NCI-H2081 (cell line): ENCODE measurements at places on chromosomes 13 and 19.

DNA sequence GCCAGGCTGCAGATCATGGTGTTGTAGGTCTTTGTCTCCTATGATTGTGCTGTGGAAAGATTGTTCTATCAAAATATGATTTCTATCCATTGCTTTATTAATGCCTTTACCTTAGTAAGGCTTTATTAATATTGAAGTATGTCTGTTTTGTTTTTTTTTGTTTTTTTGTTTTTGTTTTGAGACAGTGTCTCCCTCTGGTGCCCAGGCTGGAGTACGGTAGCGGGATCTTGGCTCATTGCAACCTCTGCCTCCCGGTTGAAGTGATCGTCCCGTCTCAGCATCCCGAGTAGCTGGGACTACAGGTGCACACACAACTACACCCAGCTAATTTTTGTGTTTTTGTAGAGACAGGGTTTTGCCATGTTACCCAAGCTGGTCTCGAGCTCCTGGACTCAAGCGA lies 7.7 kb downstream of the IRGC start:
- no peak for DNase-seq

DNA sequence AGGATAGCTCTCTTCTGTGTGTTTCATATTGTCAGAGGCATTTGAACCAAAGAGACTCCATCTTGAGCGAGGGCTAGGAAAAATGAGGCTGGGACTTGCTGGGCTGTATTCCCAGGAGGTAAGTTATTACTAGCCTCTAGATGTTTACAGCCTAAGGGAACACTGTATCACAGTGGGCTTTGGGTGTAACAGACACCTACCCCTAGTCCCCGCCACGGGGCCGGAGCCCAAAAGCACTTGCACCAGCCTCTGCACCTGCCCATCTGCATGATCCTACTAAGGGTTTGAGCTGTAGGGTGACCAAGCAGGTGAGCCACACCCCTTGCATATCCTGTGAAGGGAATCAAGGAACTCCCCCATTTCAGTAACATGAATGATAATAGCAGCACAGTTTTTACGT lies 1972.2 kb downstream of the OLFM4 start:
- DNase-seq, result no peak

- DNase-seq, result peak; percentile 45
Observed at GRCh38 chr13:26062853-26063444, 11.1 kb upstream of the SHISA2 start.

DNA sequence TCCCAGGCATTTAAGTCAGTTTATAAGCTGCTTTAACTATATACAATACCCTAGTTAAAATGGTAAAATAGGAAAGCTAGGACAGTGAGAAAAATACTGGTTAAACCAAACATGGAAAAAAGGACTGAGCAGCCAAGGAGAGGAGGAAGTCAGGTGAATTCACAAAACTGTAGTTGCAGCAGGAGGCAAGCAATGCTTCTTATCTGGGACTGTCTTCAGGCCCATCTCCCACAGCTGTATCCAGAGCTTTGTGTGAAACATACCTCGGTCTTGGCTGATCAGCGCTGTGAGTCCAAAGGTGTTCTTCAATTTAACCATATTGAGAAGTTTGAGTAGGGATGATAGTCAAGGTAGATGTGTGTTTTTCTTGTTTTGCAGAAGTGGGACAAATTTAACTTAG lies 15.7 kb upstream of the SUPT20H start:
- no peak for DNase-seq

DNA sequence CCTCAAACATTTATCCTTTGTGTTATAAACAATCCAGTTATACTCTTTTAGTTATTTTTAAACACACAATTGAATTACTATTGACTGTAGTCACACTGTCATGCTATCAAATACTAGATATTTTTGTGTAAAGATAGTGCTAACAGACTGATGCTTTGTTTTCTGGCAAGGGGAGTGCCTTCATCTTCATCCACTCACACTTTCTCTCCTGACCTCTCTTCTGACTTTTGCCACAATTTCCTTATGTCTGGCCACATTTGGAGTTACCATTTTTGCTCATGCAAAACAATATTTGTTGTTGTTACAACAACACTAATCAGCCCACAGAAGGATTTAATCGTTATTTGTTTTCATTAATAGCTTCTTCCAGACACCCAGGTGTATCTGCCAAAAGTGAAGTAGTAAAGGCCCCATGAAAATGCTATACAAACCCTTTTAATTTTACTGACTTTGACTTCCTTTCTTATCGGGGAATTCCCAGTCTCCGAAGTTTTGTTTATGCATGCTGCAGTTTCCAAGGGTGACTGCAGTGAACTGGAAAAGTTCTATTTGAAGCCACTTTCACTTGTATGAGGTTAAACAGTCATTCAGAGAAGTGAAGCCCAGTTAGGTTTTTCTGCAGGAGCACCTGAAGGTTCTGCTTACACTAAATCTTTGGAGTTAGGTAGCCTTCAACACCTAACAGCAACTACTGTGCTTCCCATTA lies 66.1 kb upstream of the FRY start:
- DNase-seq, result no peak

GRCh38 chr19:46845959-46846459 lies 4.6 kb downstream of the AP2S1 start:
- DNase-seq, result no peak

DNA sequence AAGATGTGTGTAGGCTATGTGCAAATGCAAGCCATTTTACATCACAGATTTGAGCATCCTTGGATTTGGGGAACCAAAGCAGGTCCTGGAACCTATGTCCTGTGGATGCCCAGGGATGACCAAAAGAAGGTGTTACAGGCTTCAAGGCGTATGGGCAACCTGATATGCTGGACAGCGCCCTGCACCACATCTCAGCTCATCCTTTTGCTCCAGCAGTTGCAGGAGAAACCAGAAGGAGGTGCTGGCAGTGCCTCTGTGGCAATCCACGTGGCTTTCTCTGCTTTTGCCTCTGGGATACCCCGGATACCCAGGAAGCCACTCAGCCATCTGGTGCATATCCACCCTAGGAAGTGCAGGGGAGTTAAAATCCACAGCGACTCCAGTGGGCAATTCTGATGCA lies 110.3 kb upstream of the VSTM2B start:
- no peak for DNase-seq

DNA sequence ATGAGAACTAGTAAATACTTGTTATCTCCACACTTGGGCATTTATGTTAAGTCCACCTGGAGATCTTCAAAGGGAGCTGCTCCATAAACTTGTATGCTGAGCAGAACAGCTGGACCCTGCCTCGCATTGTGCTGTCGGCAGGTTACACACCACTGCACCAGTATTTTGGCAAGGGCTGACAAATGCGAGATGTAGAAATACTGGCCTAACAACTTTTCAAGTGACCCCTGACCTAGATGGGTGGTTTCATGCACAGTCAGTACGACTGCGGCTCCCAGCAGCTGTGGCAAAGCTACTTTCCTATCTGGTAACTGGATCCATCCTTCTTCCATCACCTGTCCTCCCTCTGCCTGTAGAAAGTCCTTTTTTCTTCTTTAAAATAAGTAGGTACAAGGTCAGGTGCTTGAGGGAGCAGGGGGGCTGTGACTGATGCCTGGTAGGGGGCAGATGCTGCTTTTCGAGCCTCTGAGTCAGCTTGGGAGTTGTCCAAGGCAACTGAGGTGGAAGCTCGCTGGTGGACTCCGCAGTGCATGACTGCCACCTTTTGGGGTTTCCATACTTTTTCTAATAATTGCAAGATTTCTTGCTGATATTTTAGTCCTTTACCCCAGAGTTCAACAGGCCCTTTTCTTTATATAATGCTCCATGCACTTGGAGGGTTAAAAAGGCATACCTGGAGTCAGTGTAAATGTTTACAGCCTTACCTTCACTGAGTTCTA lies 86.8 kb downstream of the SLC25A15 start:
- no peak for DNase-seq

DNA sequence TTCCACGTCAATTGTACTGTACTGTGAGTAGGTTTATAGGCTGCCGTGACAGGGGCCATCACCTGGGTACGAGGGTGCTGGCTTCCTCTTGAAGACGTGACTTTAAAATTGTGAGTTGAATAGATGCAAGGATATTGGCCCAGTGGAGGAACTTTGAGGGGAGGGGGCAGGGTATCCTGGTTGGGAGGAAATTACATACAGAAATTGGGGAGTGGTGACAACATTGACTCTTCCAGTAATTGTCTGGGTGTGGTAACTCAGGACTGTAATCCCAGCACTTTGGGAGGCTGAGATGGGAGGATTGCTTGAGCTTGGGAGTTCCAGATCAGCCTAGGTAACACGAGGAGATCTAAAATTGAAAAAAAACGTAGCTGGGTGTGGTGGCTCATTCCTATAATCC lies 30.4 kb downstream of the DPRX start:
- no peak for DNase-seq

GRCh38 chr19:46404055-46404752 lies 9.2 kb downstream of the CCDC8 start:
- DNase-seq, result no peak

DNA sequence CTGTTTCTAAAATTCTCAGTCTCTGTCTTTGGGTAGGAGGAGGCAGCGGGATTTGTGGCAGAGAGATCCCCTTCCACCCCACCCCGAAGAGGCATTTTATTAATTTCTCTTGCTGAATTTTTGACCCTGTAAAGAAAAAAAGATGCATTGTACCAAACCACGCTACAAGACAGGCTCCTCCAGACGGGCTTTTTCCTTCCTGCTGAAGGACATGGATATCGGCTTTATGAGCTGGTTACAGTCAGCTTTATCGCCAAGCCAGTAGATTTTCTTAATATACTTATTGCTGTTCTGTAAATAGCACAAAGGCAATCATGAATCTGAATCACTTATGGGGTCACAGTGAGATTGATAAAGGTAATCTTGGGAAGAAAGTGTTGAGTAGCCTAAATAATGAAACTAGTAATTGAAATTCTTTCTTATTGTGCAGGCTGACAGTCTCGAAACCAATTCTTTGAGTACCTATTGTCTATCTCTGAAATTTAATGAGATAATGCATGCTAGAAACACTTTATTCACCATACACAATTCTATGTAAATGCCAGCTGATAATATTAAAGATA lies 24.5 kb downstream of the MBNL2 start:
- DNase-seq, result no peak

- peak; percentile 93 for DNase-seq
Observed at GRCh38 chr19:1507763-1508506, 4.9 kb downstream of the ADAMTSL5 start.

DNA sequence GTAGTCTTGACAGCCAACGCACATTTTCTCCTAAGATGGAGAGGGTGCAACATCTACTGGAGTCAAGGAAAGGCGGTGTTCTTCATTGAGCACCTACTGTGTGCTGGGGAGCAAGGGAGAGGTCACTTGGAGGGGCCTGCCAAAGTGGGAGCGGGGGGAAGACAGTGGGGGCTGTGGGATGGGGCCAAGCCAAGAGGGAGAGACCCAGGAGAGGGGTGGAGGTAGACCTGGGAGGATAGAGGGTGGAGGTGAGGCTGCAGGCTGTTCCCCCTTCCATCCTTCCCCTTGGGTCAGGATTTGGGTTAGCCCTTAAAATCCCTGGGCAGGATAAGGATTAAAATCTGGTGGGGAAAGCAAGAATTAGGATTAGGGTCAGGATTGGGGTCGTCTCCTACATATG lies 1.7 kb upstream of the PLPP2 start:
- DNase-seq, result no peak

- DNase-seq, result no peak
Observed at GRCh38 chr19:6250909-6251308, 28.9 kb downstream of the MLLT1 start.

GRCh38 chr19:47407417-47407774 lies 11.9 kb downstream of the MEIS3 start:
- no peak for DNase-seq

DNA sequence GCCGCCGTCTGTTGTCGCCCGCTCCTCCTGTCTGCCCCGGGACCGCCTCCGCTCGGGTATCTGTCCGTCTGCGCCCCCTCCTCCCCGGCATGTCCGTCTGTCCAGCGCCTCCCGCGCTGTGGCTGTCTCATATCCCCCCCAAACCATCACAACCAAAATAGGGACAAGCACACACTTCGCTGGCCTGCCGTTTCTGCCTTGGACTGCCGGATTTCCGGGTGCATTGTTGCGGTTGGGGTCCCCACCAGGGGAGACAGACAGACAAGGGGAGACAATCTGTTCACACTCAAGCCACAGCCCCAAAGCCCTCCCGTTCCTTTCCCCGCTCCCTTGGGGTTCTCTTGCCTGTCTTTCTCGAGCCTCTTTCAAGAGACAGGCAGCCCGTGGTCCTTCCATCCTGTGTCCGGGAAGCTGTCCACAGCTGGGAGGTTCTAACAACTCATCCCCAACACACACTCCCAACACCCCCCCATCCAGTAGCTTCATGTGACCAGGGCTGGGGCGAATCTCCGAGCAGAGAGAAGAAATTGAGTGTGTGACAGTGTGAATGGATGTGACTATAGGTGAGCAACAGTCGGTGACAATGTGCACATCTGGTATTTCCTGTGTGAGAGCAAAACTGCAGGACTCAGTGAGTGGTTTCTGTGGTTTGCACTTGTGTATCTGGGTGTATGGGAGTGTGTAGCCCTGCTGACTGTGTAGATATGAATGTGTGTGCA lies 16.5 kb upstream of the FOSB start:
- DNase-seq, result no peak

DNA sequence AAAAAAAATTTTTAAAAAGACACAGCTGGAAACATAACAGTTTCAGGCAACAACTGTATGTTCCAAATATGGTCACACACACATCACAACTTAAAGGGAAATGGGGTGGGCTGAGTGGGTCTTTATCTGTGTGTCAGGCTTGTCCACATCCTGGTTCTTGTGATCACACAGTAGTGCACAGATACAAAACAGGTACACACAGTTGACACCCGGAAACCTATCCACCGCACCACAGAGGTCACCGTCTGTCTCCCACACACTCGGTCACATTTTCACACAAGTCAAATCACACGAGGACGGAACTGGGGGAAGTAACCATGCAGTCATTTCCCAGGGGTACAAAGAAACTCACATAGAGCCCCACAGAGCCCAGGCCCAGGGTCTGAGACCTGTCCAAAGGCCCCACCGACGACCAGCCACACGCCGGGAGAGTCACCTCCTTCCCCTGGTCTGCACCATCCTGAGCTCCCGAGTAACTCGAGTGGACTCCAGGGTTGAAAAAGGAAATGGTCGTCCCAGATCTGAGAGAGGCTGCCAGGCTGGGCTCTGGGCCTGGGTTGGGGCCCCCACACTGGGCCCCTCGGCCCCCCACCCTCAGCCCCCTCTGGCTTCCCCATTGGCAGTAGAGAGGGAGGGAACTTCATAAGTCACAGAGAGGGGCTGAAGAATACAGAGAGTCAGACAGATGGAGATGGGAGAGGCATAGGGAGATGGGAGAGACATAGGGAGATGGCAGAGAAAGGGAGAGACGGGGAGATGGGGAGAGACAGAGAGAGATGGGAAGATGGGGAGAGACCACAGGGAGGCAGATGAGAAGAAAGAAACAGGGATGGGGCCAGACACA lies 1.3 kb upstream of the PPAN start:
- no peak for DNase-seq

GRCh38 chr13:33033051-33033812 lies 17.0 kb downstream of the KL start:
- no peak for DNase-seq

- DNase-seq, result no peak
Observed at GRCh38 chr19:51040151-51040550, 5.3 kb upstream of the KLK12 start.

GRCh38 chr13:111939666-111940278 lies 127.2 kb upstream of the SOX1 start:
- DNase-seq, result no peak
